Cardiac fibroblast (primary cell): ENCODE measurements at places on chromosomes 16 and 17.

DNA sequence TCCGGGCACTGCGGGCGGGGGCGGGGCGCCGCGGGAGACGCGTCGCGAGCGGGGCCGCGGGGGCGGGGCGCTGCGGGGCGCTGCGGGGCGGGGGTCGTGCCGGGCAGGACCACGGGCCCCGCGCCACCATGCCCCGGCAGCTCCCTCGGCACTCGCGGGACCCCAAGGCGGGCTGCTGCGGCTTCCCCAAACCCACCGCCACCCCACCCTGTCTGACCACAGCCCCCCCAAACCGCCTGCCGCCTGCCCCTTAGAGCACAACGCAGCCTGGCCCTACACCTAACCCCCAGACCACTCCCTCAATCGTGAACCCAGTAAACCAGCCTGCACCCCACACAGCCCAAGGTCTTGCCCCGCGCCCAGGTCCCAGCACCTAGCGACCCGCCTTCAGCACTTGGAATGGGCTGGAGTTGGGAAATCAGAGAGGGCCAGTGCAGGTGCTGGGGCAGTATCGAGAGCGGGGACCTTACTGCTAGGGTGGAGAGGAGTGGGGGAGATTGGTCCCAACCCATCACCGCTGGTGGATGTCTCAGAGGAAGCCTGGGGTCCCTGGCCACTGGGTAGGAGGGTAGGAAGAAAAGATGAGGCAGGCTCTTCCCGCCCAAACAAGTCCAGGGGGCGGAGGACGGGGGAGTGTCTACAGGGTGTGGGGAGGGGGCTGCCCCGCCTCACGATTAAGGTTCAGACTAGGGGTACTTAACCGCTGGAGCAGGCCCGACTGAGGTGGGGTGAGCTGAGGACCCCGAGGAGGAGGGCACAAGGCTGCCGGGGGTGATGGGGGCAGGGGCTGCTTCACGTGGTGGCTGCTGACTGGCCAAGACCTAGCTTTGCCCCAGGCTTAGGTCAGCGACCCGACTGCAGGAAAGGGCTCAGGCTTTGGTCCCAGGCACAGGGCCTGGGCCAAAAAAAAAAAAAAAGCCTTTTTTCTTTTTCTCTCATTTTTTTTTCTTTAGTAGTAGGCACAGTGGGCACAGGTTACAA is 539 bp upstream of the VAMP2 start:
- DNase-seq: no peak

- DNase-seq: no peak
Measured at GRCh38 chr17:27357236-27357635, 63.3 kb downstream of the WSB1 start.

DNA sequence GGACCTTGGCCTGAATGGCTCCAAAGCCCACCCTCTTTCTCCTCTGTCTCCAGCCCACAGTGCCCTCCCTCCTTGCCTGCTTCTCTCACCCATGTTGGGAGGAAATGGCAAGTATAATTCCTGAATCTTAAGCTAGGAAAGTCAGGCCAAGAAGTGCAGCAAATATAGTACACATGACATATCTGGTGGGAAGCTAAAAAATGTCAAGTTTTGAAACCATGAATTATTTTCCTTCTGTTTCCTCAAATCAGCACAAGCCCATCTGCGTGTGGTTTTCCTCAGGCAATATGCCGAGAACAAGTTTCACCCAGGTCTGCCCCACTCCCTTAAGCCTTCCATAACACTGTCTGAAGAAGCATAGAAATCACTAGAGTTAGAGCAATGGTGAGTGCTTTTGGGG is 502.8 kb upstream of the CDH11 start:
- peak; percentile 53 for DNase-seq

DNA sequence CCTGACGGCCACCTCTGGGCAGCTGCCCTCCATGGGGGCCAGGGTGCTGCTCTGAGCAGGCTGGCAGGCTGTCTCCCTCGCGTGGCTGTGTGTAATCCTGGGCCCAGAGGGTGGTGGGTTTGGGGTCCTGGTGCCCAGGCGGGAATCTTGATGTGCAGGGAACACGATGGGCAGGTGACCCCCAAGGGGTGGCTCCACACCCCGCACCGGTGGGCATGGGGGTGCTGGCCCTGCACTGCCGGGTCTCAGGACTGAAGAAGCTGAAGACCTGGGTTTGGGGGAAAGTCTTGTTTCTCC is 8.6 kb downstream of the CHMP6 start:
- DNase-seq: no peak

DNA sequence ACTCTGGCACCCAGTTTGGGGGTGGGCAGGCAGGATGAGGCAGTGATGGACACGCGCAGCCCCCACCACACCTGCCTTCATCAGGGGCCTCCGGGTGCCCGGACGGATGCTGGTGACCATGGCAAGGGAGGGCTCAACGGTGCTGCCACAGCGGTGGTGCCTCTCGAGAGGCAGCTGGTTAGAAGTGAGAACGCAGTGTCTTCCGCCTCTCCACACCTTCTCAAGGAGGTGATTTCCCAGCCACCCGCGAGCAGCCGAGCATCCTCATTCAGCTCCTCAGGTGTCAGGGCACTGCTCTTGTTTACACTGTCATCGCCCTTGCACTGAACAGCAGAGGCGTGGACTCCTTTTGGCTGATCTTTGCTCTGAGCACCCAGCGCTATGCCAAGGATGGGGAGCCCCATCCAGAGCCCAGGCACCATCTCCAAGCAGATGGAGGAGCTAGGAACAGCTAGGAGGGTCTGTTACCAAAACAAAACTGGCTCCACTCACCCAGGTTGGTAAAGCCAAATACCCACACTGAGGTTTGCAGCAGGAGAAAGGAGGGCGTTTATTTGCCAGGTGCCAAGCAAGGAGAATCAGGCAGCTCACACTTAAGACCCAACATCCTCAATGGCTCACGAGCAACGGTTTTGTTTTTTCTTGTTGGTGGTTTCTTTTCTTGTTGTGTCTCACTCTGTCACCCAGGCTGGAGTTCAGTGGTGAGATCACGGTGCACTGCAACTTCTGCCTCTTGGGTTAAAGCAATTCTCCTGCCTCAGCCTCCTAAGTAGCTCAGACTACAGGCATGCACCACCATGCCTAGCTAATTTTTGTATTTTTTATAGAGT is 174.3 kb upstream of the TNRC6C start:
- no peak for DNase-seq

GRCh38 chr17:11644265-11645212 is 46.3 kb downstream of the DNAH9 start:
- DNase-seq: peak; percentile 73

DNA sequence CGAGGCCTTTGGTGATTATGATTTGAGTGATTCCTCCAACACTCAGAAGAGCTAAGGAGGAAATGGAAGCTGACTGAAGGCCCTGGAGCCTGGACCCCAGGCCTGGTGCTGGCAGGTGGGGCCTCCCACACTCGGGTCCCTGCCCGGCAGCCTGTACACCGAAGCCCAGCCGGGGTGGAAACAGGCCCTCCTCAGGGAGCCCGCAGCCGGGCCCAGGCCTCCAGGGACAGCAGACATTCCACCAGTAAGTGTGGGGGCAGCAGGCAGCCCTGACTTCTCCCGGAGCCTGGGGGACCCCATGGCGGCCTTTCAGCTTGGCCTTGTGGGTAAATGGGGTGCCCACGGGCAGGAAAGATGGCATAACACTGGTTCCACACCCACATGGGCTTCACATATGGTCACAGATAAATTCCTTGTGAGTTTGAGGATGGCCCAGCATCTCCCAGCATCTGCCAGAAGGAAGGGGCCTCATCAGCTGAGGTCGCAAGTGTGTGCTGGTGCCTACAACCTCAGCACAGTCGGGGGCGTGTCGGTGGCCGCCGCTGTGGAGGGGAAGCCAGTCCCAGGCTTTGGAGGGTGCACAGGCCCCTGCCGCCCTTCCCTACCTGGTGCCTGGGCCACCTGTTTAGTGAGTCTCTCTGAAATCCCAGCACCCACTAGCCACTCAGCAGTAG is 29.2 kb upstream of the SLC38A10 start:
- no peak for DNase-seq

- no peak for DNase-seq
Measured at GRCh38 chr16:49932434-49932833, 76.5 kb upstream of the ZNF423 start.

DNA sequence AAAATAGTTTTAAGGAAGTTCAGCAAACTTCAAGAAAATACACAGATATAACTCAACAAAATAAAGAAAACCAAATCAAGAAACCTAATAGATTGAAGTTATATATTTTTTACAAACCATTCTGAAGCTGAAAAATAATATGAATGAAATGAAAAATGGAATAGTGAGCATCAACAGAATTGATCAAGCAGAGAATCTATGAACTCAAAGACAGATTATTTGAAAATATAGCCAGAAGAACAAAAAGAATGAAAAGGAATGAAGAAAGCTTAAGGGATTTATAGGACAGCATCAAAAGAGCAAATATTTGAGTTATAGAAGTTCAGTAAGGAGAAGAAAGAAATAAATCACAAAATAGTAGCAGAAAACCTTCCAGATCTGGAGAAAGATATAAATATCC is 37.8 kb downstream of the CDR2 start:
- no peak for DNase-seq

GRCh38 chr17:57785022-57785421 is 39.9 kb upstream of the CCDC182 start:
- no peak for DNase-seq

DNA sequence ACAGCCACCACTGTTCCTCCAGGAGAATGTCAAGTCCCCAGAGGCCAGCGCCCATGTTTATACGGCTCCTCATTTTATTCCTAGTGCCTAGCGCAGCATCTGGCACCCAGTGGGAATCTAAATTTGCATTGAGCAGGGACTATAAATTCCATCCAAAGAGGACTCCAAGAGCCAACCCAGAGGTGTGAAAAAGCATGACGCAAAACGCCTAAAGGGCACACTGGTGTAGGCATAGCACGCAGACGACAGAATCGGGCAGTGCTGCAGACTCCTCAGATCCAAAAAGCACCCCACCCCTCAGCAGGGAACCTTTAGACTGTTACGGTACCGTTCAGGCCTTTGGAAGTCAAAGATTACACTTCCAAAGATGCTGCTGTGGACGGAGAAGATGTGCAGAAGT is 19.5 kb downstream of the TEKT5 start:
- DNase-seq: no peak

DNA sequence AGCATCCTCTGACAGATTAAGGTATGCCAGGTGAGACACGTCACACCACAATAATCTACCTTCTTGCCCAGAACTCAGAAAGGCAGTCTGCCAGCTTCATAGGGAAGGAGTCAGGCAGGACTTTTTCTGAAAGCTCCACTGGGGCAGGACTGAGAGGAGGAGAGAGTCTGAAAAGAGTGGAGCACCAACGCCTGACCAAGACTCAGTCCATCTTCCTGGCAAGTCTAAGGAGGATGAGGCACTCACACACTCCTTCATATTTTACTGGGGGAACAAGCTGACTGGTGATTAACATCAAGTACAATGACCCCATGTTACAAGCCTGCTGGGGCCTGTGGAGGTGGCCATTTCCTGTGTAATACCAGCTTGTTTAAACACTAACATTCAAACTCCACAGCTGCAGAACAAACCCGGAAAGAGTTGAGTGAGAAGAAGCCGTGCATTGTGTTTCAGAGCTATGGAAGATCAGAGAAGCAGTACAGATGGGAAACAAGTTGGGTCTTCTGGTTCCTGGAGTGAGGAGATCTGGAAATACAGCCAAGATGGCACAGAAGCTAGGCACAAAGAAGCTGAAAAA is 122.4 kb downstream of the HIC1 start:
- DNase-seq: peak; percentile 14

DNA sequence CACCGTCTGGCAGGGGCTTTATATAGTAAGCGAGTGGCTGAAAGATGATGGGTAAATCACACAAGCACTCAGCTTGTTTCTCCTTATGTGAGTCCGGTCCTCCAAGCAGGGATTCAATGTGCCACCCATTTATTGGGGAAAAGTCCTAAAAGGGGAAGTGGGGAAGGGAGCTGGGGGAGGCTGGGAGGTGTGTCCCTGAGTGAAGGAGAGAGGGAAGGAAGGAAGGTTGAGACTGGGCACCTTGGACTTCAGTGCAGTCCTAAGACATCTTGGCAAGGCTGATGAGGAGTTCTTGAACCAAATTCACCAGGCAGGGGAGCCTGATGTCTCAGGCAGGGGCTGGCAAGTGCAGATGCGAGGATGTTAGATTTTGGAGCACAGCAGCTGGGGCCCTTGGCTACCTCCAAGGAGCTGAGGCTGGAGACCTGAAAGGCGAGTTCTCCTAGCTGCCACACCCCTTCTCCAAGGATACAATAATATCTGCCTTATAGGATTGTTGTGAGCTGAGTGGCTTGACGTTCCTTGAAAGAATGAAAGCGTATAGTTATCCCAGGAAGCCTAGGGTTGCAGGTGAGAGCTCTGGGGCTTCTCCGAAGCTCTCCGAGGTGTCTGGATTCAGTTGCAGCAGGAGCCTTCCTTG is 23.0 kb upstream of the CYLD start:
- DNase-seq: no peak
